ENCODE measurements at places on chromosomes 3 and 15.

DNA sequence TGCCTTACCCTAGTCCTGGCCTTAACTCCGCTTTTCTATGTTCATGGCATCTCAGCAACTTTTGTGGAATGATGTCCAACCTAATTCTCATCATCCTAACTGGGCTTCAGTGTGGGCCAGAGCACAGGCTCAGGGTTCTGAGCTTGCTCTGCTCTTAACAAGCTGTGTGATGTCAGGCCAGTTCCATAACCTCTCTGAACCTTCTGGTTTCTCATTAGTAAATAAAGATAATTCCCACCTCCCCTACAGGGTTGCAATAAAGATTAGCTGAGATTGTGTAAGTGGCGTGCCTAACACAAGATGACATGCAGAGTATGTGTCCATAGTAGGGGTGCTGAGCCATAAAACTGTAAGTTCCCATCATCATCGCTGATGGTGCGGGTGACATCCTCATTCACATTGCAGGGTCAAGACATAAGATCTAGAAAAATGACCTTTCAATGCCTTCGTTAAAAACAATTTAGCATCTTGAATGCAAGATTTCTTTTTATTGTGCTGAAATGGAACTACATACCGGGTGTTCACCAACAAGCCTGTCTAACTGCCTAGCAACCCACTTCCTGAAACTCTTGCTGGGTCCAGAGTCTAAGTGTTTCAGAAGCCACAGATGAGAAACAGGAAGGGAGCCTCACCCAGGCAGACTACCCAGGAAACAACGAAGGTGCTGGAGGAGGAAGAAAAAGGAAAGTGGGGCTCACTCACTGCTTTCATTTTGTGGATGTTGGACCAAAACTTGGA is 36.2 kb downstream of the CDCP1 start:
- no peak for DNase-seq

GRCh38 chr3:110905121-110905520 is 166.5 kb upstream of the NECTIN3 start:
- no peak for DNase-seq

DNA sequence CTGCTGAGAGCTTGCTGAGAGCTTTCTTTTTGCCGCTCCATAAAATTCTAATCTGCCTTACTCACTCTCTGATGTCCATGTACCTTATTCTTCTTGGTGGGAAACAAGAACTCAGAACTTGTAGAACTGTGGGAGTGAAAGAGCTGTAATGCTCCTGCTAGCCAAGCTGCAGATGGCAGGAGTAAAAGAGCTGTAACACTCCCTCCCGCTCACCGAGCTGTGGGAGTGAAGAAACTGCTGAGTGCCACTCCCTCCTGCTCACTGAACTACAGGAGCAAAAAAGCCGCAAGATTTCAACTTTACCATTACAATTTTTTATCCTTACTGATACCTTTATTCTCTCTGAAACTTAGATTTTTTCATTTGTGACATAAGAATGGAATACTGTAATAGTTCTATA is 199.1 kb downstream of the SI start:
- no peak for DNase-seq

DNA sequence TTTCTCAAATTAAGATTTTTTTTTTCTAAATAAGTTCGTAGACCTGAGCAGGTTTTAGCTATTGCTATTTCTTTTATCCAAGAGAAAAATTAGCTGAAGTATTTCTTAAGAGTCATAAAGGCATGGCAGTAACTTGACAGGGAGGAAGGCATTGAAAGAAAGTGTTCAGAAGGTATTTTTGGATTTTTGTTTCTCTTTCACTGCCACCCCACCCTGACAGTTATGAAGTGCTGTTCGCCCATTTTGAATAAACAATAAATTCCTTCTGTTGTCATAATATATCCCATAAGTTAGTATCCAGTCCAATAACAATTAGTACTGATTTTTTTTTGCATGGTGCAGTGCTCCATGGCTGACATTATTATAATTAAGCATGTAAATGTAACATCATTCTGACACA is 363.0 kb downstream of the NR2F2 start:
- DNase-seq = no peak

GRCh38 chr3:31167666-31168065 is 273.2 kb upstream of the GADL1 start:
- no peak for DNase-seq

DNA sequence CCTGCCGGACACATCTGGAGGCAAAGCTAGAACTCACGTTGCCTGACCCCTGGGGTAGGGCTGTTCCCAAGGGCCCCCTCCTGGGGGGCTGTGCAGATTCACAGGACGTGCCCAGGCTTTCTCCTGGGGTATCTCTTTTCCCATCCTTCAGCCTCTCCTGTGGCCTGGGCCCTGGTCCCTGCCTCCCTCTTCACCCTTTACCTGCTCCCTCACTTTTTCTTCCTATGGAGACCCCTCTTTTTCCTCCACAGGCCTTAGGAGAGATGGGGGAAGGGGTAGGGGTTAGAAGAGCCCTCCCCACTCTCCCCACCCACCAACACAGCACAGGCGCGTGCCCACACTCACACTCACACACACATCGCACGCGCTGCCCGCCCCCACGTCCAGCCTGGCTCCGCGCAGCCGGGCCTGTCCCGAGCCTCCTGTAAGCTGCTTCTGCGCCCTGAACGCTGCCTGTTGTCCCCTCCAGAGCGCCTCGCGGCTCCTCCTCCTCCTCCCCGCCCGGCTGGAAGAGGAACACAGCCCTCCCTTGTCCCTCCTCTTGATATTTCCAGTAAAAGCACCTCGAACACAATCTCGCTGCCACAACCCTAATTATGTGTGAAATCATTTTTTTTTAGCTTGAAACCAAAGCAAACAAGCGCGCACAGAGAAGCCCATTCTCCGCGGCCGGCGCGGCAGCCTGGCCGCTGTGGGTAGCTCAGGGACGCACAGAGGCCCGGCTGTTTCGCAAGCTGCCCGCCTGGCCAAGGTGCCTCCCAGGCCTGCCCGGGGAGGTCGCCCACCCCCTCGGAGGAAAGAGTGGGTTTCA is 33.9 kb upstream of the ACAN start:
- peak; percentile 58 for DNase-seq

- no peak for DNase-seq
These were observed 1199.9 kb downstream of the SI start for GRCh38 chr3:163878396-163878795.

- DNase-seq = no peak
These were observed 211.6 kb upstream of the NECTIN3 start for GRCh38 chr3:110859993-110860392.

- DNase-seq = peak; percentile 14
These were observed 35.6 kb upstream of the PPP4R2 start for GRCh38 chr3:72960812-72961518.

- DNase-seq = no peak
These were observed 11.6 kb upstream of the NR2C2 start for GRCh38 chr3:14935592-14936345.

DNA sequence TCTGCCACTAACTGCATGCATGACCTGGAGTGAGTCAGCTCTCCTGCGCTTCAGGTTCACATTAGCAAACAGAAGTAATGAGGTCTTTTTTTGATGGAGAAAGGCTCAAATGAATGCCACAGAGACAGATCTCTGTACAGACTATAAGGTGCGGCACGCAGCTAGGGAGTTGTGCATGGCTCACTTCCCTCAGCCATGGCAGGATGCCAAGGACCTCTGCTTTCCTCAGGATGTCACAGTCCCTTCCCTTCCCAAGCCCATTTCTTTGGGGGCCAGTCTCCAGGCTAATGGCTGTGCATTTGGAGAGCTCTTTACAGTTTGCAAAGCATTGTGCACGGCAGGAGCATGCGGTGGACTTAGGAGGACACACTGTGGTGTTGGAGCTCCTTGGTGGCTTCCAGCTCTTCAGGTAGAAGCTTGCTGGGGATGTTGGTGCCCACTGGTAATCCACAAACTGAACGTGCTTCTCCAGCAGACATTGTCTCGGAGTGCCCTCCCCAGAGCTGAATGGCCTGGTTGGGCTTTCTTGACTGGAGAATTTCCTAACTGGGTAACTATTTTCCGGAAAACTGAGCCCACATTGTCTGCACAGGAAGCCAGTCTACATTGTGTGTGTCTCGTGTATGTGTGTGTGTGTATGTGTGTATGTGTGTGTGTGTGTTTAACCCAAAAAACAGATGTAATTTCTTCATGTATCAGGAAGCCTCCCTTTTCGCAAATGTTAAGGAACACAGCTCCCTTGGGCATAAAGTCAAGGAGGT is 172.5 kb upstream of the TLE3 start:
- DNase-seq = peak; percentile 22

GRCh38 chr3:105613120-105613519 is 246.4 kb downstream of the ALCAM start:
- peak; percentile 51 for DNase-seq

DNA sequence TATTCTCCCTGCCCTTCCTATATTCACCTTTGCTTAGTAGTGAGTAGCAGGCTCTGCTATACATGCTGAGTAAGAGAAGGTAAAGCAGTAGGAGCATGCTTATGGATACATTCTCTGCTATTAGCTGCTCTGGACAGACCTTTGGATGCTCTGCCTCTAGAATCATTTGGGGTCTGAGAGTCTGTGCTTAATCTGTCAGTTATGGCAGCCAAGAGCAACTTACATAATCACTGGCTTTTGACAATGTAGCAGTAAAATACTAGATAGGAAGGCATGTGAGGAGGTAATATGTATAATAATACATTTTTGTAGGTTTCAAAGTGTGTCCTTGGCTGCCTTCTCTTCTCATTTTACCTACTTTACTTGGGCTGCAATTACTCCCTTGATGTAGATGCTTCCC is 277.7 kb downstream of the GAP43 start:
- no peak for DNase-seq

GRCh38 chr3:50316657-50317242 is 5.8 kb downstream of the HYAL2 start:
- DNase-seq = no peak

- DNase-seq = no peak
These were observed 84.8 kb upstream of the ICE2 start for GRCh38 chr15:60563539-60564404.

GRCh38 chr15:51577636-51578304 is 44.8 kb downstream of the DMXL2 start:
- no peak for DNase-seq

- peak; percentile 67 for DNase-seq
These were observed 14.7 kb downstream of the RHOV start for GRCh38 chr15:40859206-40859851.

DNA sequence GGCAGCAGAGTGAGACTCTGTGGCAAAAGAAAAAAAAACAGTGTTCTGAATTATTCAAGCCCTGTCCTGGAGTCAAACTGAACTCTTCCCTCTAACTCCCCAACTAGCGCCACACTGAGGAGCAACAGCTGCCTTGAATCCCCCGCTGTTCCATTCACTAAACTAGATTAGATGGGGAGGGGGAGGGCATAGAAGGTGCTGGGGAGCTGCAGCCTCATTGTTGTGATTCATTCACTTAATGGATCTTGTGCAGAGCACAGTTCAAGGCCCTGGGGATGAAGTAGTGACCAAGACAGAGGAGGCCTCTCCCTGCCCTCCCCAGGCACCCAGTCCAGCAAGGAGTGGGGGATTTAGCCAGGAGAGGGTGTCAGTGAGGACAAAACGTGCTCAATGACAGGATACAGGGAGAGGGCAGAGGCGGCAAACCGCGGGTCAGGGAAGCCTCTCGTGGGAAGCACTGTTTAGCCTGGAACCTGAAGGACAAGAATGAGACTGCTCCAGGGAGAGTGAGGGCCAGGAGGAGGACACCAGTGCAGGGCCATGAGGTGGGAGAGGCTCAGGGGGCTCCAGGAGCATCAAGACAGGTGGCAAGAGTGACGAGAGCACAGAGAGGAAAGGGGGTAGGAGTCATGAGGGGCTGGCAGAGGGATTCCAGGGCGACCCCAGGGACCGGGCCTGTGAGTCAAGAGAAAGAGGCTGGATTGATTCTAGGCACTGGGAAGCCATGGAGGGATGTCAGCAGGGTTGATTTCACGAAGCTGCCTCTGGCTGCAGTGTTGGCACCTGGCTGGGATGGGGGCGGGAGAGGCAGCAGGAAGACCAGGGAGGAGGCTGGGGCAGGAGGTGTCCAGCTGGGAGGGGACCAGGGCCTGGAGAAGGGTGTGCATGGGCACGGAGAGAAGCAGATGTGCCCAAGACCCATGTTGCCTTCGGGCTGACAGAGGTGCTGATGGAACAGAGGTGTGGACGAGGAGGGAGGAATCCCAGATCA is 31.4 kb downstream of the ALS2CL start:
- DNase-seq = no peak

DNA sequence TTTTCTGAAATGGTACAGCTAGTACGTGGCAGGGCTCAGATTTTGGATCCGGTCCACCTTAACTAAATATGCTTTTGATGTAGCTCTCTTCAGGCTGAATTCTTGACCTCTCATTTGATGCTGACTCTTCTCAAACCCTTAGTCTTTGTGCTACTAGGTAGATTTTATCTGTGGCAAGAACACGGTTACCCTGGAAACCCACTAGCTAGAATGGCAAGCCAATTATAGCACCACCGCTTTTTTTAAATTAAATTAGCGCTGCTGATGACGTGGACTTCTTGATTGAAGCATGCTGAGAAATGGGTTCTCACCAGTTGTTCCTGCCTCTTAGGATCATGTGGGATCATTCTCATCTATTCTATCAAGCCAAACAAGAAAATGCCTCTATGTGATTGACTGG is 421.5 kb downstream of the LPP start:
- no peak for DNase-seq

DNA sequence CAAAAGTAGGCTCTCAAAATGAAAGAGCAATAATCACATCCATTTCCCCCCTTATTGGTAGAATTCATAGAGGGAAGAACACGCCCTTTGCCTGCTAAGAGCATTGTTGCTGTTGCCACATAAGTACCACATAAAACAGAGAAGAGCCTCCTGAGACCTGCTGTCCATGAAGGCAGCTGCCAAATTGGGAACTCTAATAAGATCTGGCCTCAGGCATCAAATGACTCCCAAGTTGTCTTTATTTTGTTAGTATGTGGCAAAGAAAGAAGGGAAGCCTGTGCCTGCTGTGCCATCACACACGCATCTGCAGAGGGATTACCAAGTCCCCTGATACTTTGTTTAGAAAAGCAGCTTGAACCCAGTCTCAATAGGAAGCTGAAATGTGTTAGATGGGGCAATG is 23.9 kb downstream of the VGLL3 start:
- no peak for DNase-seq

DNA sequence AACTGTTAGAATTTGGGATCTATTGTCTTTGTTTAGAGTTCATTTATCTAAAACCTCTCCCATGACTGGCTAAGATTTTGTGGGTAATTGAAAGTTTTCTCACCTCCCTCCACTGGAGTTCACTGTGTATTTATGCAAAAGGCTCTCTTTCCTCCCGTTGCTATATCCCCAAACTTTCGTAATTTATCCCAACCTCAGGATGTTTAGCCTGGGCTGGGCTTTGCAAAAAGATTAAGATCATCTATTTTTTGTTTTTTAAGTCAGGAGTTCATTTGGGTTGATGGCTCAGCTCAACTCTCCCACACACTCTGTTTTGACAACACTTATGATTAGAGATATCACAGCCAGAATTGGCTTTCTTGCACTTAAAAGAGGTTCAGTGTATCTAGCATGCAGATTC is 27.0 kb downstream of the SUCNR1 start:
- DNase-seq = no peak

Data from fibroblast of skin of scalp (primary cell).